ENCODE measurements at places on chromosomes 4 and X.

DNA sequence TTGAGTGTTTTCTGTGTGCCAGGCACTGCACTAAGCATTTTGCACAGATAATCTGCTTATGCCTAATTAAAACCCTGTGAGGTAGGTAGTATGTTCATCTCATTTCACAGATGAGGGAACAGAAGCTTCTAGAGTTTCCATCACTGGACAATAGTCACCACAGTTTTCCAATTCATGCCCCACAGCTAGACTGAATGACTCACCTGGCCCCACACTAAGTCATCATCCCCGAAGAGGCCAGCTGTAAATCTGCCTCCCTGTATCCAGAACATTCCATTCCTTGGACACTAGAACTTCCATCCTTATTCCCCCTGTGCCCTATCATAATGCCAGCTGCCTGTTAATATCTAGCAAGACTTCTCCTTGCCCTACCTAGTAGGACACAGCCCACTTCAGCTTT is 40.9 kb upstream of the NYX start:
- DNase-seq: no peak

- no peak for DNase-seq
Measured at GRCh38 chr4:38281371-38282071, 321.3 kb downstream of the PTTG2 start.

GRCh38 chr4:40622913-40623312 is 6.8 kb downstream of the RBM47 start:
- DNase-seq: no peak

DNA sequence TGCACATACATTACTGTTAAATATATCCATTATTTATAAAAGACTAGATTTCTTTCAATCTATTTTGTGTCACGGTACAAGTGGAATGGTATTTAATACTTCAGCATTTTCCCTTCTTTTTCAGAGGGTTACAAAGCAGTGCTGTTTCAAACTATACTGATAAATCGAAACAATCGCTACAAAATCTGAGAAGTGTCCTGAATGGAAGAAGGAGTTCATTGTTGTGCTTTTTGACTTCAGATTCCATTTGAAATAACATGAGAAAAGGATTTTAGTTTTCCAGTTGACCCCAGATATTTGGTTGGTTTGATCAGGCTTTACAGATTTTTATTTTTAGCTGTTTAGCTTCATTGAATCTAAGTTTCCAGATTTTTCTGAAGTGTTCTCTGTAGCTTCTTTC is 292.1 kb upstream of the ANKRD50 start:
- no peak for DNase-seq

GRCh38 chr4:169314906-169315305 is 44.1 kb upstream of the SH3RF1 start:
- no peak for DNase-seq

DNA sequence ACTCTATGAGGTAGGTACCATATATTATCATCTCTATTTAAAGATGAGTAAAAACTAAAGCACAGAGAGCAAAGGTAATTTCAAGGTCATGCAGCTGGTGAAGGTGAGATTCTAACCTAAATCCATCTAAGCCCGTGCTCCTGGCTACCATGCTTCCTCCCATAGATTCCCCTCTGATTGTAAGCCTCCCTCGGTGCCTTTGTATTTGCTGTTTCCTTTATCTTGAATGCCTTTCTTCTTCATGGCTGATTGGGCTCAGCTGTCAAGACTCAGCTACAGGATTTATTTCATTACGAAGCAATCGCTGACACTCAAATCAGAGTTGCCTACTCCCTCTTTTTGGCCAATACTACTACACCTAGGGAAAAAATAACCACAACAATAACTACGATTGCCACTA is 217.1 kb downstream of the ARAP2 start:
- DNase-seq: no peak

GRCh38 chr4:183627979-183628588 is 30.9 kb downstream of the RWDD4 start:
- no peak for DNase-seq

- no peak for DNase-seq
Measured at GRCh38 chr4:76615999-76616398, 181.0 kb downstream of the SHROOM3 start.

DNA sequence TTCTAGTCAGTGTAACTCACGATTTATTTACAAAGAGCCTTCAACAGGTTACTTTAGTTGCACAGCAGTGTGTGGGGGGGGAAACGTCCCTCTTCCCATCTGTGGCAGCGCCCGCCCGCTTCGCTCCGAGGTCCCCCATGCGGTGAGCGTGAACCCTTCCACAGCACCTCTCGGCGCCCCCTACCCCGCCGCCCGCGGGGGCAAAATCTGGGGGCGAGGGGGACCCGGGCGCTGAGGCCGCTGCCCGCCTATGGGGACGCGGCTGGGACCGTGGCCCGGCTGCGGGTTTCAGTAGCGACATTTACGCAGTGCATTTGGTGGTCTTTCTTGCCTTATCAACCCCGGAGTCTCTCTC is 6.4 kb downstream of the NKX6-1 start:
- DNase-seq: no peak

GRCh38 chr4:76429636-76430035 is 5.4 kb upstream of the SHROOM3 start:
- no peak for DNase-seq

- DNase-seq: no peak
Measured at GRCh38 chrX:73765776-73766430, 202.9 kb downstream of the CHIC1 start.

DNA sequence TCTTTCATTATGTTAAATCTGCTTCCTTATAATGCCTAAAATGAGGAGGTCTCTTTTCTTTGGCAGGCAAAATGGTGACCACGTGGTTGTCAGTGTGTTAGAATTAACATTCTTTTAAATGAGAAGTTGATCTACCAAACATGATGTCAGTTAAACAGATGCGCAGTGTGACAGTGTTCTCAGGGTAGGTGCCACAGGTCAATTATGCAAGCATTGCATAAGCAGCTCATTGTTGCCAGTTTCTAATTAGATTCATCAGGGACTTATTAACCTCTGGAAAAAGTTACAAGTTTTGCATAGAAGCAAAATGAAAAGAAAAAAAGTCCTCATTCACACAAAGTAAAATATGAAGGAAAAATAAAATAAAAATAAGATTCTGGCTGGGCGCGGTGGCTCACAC is 324.1 kb upstream of the GALNT7 start:
- no peak for DNase-seq

All from stimulated activated CD8-positive, alpha-beta memory T cell treated with anti-CD3 and anti-CD28 coated beads, Interleukin-4, amount 100 ng/mL, for 1 hour (primary cell).